Karpas-422 (cell line): ENCODE measurements at places on chromosomes 5 and 9.
A peak's percentile ranks its signal among the peaks of the same experiment; 100 is the strongest.

GRCh38 chr9:131598121-131598520 is 52.8 kb downstream of the PRRT1B start:
- DNase-seq, result no peak

- no peak for DNase-seq
These were observed 106.7 kb downstream of the MCTP1 start for GRCh38 chr5:95178046-95178651.

- DNase-seq, result no peak
These were observed 47.6 kb downstream of the KLHL3 start for GRCh38 chr5:137688210-137688840.

- no peak for DNase-seq
These were observed 110.0 kb downstream of the LURAP1L start for GRCh38 chr9:12884736-12885395.

DNA sequence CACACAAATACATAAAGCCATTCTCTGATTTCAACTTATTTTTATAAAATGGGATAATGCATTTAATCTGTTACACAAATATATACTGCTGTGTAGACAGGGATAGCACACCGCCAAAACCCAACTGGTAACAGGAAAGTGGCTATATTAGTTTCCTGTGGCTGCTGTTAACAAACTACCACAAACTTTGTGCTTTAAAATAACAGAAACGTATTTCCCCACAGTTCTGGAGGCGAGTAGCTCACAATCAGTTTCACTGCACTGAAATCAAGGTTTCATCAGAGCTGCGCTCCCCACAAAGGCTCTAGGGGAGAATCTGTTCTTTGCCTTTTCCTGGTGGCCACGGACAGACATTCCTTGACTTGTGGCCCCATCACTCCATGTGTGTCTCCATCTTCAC is 94.0 kb downstream of the MLLT3 start:
- no peak for DNase-seq

- DNase-seq, result no peak
These were observed 83.0 kb upstream of the EPB41L4B start for GRCh38 chr9:109403766-109404320.

- DNase-seq, result peak; percentile 20
These were observed 365.3 kb downstream of the BNC2 start for GRCh38 chr9:16505199-16505598.

GRCh38 chr9:136438548-136439480 is 831 bp downstream of the INPP5E start:
- peak; percentile 82 for DNase-seq

- peak; percentile 55 for DNase-seq
These were observed 139.6 kb downstream of the RASEF start for GRCh38 chr9:82923092-82923911.

DNA sequence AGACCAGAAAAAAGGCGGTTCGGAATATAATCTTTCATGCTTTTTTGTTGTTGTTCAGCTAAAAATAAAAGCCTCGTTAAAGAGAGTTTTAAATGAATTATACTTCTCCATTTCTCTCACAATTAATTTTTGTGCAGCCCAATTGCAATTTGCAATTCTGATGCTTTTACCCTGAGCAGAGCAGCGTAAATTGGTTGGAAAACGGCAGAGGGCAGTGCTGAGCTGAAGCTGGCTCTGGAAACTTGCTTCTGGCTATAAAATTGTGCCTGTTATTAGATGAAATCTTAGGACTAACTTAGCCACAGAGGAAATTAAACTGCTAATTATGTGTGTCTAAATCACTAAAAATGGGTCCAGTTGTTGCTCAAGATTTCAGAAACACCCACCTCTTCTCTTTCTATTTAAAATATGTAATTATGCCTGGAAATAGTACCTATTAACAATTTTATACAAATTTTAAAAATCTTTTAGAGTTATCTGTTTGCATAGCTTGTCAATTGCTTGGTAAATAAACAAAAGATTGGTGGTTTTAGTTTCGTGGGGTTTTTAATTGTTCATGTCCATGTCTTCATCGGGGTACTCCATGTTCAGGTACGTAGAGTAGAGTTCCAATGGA is 441.8 kb upstream of the TLE4 start:
- DNase-seq, result peak; percentile 64
